Osteocyte (in vitro differentiated cells): ENCODE measurements at places on chromosomes 1 and 21.

DNA sequence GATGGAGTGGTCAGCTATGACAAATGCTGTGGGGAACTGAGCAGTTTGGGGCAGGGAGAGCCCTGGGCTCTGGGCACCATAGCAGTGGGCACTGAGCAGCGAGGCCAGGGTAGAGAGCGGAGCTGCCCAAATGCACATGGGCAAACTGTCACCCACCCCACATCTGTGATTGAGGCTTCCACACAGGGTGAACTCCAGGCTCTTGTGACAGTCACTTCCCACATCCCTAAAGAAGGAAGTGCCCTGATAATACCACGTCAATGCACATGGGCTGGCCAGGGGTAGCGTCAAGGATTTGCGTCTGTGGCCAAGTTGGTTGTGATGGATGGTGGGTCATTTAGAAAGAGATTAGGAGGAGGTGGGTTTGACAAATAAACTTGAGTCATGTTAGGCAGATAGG, 2.6 kb upstream of the GUCA2B start:
- no peak overlapping the region for H3K4me3 ChIP-seq
- H3K36me3 ChIP-seq: no peaks in the 10 kb centered on the region
- H3K27me3 ChIP-seq: peaks cover 20% of the 10 kb centered on the region
- no peak for DNase-seq

GRCh38 chr1:85630493-85630892, 49.9 kb downstream of the CCN1 start:
- H3K4me1 ChIP-seq: peaks cover 46% of the 10 kb centered on the region
- H3K36me3 ChIP-seq: peaks cover 4% of the 10 kb centered on the region
- H3K4me3 ChIP-seq: no peak overlapping the region
- H3K27ac ChIP-seq: peak overlapping the region; percentile 91

GRCh38 chr1:66341446-66342089, 192.4 kb upstream of the SGIP1 start:
- peaks cover 74% of the 10 kb centered on the region for H3K4me1 ChIP-seq
- no peaks in the 10 kb centered on the region for H3K27me3 ChIP-seq

DNA sequence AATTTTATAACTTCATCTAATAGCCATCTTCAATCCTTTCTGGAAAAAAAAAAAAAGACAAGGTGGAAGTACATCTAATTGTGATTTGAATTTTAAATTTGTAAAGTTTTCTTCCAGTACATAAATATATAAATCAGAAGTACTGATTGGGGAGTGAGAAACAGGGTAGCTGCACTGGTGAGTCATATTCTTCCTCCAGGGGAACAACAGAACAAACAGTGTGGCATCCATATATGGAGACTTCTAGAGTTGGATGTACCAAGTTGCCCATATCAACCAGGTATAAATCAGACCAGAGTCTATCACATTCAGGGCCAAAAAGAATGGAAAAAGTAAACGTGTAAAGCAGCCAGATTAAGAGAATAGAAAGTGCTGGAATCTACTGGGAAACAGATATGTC, 66.0 kb upstream of the NRIP1 start:
- no peaks in the 10 kb centered on the region for H3K4me1 ChIP-seq
- H3K27ac ChIP-seq: no peak overlapping the region
- H3K4me3 ChIP-seq: no peak overlapping the region
- no peaks in the 10 kb centered on the region for H3K36me3 ChIP-seq

DNA sequence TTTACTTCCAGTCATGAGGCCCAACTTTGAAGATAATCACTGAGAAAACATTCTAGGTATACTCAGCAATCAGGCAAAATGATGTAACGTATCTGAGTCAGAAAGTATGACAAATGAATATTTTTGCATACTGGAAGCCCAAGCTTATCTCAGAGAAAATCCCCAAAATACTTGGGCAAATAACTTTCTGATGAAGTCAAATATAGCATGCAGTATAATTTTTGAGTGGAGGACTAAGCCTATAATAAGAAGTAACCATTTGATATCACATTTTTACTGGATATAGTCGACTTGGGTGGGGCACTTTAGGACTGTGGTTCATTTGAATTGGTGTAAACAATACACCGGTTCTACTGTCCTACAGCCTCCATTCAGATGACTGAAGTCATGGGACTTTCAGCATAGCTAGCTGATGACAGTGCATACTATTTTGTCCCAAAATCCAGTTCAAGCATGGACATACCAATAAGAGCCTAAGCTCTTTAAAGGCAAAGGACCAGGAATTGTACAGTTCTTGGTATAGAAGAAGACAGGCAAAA, 2.3 kb upstream of the GADD45A start:
- no peak for DNase-seq
- peaks cover 10% of the 10 kb centered on the region for H3K36me3 ChIP-seq
- H3K4me1 ChIP-seq: peaks cover 37% of the 10 kb centered on the region
- no peak overlapping the region for H3K4me3 ChIP-seq
- no peak overlapping the region for H3K27ac ChIP-seq

DNA sequence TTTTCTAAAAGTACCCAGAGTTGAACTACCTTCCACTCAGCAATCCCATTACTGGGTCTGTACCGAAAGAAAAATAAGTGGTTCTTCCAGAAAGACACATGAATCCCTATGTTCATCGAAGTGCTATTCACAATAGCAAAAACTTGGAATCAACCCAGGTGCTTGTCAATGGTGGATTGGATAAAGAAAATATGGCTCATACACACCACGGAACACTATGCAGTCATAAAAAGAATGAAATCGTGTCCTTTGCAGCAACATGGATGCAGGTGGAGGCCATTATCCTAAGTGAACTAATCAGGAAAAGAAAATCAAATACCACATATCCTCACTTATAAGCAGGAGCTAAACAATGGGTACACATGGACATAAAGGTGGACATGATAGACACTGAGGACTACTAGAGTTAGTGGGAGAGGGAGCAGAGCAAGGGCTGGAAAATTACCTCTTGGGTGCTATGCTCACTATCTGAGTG, 32.9 kb upstream of the JUN start:
- H3K36me3 ChIP-seq: no peaks in the 10 kb centered on the region
- peak overlapping the region; percentile 92 for H3K27ac ChIP-seq
- no peaks in the 10 kb centered on the region for H3K27me3 ChIP-seq
- H3K4me3 ChIP-seq: peak overlapping the region; percentile 78
- no peak for DNase-seq
- H3K4me1 ChIP-seq: peaks cover 61% of the 10 kb centered on the region

- H3K27ac ChIP-seq: no peak overlapping the region
- DNase-seq: no peak
- no peak overlapping the region for H3K4me3 ChIP-seq
- H3K4me1 ChIP-seq: no peaks in the 10 kb centered on the region
- H3K27me3 ChIP-seq: peaks cover 16% of the 10 kb centered on the region
Measured at GRCh38 chr1:222525951-222526350, 22.0 kb downstream of the HHIPL2 start.

DNA sequence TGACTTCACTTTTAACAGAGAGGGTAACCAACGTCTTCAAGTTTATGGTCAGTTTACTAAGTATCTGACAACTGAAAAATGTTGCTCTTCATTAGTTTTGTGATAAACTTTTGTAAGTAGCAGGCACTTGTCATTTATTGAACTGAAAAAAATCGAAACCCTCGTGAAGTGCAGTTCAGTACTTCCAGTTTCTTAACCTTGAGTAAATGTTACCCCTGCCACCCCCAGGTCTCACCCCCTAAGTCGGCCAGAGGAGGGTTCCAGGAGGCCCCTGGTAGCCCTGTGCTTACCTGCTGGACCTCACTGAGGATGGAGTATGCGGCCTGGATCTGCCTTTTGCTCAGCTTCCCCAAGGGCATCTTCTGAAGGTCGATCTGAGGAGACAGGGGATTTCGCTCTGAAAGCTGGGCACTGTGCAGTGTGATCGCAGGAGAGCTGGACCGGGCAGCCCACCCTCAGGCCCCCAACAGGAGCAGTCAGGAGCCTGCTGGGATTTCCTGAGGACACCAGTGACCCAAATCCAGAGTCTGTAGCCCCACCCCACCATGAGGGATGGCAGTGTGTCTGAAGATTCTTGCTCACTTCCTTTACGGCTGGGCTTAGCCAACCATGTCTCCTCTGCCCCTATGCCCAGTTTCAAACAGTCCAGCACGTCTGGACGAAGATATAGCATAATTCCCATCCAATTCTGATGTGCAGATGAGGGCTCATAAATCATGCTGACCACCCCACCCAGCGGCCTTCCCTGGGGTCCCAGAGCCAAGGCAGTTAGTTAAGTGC, 37.6 kb downstream of the PARP1 start:
- no peaks in the 10 kb centered on the region for H3K27me3 ChIP-seq
- DNase-seq: no peak
- no peaks in the 10 kb centered on the region for H3K4me1 ChIP-seq
- peaks cover 56% of the 10 kb centered on the region for H3K36me3 ChIP-seq
- no peak overlapping the region for H3K4me3 ChIP-seq

DNA sequence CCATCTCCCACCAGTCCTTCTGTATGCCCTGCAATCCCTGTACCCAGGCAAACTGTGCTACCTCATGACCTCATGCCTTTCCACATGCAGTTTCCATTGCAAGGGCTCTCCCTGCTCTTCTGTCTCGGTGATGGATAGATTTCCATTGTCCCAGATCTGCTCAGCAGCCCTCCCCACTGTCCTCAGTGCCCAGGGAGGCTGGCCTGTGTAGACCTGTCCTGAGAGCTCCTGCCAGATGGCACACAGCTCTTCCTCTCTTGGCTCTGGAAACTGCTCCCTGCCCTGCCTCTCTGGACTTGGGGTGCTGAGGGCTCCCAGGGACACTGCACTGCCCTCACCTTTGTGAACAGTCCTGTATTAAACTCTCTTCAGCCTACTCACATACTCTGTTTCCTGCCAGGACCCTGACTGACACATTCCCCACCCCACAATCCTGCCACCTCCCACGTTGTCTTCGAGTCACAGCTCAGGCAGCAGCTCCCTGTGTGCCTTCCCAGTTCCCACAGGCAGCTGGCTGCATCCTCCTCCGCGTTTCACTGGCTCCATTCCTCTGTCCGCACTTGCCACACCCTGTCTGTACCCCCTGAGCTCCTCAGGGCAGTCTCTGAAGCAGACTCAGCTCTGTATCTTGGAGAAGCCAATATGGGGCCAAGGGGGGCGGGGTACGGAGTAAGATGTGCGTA, 57.0 kb downstream of the SPATA46 start:
- DNase-seq: no peak
- H3K4me3 ChIP-seq: no peak overlapping the region
- no peaks in the 10 kb centered on the region for H3K36me3 ChIP-seq
- no peak overlapping the region for H3K27ac ChIP-seq

DNA sequence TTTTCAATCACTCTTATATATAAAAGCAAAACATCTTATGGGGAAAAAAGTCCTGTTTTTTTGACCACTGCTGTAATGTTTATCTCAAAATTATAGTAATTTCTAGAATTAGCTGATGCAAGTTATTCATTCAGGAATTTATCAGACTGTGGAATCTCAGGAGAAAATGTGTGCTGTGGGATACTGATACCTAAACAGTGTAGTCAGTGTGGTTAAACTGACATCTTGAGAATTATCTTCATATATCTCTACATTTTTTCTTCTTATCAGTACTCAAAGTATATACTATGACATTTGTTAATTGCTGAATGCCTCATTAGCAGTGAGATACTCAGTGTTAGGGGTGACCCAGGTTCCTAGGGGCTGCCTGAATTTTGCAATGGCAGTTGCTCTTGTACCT, 839.3 kb downstream of the KCNT2 start:
- H3K4me1 ChIP-seq: peaks cover 7% of the 10 kb centered on the region
- no peak for DNase-seq
- no peak overlapping the region for H3K4me3 ChIP-seq
- no peaks in the 10 kb centered on the region for H3K36me3 ChIP-seq
- H3K27me3 ChIP-seq: no peaks in the 10 kb centered on the region

GRCh38 chr1:61255358-61255703, 173.0 kb downstream of the NFIA start:
- peak overlapping the region; percentile 94 for H3K27ac ChIP-seq
- H3K36me3 ChIP-seq: peaks cover 1% of the 10 kb centered on the region
- peaks cover 46% of the 10 kb centered on the region for H3K4me1 ChIP-seq
- DNase-seq: no peak
- H3K27me3 ChIP-seq: no peaks in the 10 kb centered on the region

- no peak overlapping the region for H3K27ac ChIP-seq
- no peaks in the 10 kb centered on the region for H3K36me3 ChIP-seq
- H3K27me3 ChIP-seq: peaks cover 5% of the 10 kb centered on the region
- H3K4me1 ChIP-seq: peaks cover 3% of the 10 kb centered on the region
Measured at GRCh38 chr1:183582021-183582713, 8.1 kb downstream of the NCF2 start.

DNA sequence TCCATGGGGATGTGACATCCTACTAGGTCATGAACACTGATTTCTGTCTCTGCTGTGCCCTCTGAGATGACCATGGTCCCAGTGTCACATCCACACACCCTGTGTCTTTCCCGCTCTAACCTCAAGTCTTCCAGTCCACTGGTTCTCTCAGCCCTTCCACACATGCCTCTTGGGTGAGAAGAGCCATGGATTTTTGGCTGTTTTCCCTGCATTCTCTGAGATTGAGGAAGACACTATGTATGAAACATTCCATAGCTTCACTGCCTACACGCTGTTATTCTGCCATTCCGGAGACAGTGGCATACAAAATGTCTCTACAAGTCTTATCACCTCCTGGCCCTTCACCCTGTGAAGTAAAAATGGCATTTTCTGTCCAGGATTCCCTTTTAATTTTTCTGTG, 247.3 kb downstream of the BACH1 start:
- no peak overlapping the region for H3K27ac ChIP-seq
- peaks cover 5% of the 10 kb centered on the region for H3K4me1 ChIP-seq
- H3K36me3 ChIP-seq: peaks cover 3% of the 10 kb centered on the region

DNA sequence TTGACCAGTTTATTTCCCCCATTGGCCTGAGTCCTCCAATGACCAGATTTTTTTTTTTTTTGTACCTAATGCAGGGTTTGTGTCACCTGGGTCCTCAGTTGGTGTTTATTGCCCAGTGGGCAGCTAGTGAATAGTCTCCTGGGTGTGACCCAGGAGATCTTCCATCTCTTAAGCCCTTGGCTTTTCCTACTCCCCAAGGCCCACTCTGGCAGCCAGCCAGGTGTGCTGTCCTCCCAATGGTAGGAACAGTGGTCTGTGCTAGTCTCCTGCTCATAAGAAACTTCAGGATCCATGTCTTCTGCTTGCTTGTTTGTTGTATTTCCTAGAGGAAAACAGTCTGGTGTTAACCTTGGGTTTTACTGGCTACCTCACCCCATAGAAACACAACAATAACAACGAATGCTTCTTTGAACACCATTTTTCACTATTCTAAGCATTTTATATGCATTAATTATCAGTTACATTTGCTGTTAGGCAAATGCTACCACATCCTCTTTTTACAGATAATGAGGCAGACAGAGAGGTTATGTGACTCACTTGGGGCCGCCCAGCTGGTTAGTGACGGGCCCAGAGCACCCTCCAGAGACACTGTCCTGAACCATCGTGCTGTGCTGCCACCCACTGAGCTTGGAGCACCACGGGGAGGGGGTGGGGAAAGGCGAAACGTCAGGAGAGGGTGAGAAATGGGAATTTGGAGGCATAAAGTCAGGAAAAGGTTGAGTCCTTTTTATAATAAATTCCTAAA, 107.5 kb downstream of the HIVEP3 start:
- H3K27ac ChIP-seq: no peak overlapping the region
- DNase-seq: no peak
- no peaks in the 10 kb centered on the region for H3K36me3 ChIP-seq
- H3K4me1 ChIP-seq: peaks cover 8% of the 10 kb centered on the region
